ENCODE measurements at places on chromosomes 5 and 9. TPM values are rescaled to one million over a fixed set of nuclear protein-coding genes. Genes with fewer than 3 reads are reported as not detected.

TEX48 gene
- not detected for total RNA-seq

TLX3 gene
- not detected for total RNA-seq

OR1Q1 gene
- total RNA-seq: not detected

GRCh38 chr5:15320871-15321270 is 179.1 kb upstream of the FBXL7 start:
- no peak for DNase-seq

DNA sequence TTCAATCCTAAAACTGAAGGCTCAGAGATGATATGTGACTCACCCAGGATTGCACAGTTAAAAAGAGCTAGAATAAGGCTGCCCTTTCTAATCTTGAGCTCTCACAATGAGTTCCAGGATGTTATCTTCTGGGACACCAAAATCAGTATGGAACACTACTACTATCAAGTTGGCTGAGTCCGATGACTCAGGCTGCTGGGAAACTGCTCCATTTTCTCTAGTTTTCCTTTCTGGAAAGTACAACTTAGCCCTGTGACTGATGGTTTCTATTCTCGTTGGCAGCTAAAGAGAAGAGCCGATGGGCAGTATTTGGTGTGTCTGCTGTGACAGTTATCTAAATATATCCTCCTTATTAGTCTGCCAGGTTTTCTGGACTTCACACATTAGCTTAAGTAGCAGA is 37.9 kb upstream of the DPYSL3 start:
- no peak for DNase-seq

- no peak for DNase-seq
Measured at GRCh38 chr9:105854026-105854782, 159.9 kb downstream of the TMEM38B start.

DNA sequence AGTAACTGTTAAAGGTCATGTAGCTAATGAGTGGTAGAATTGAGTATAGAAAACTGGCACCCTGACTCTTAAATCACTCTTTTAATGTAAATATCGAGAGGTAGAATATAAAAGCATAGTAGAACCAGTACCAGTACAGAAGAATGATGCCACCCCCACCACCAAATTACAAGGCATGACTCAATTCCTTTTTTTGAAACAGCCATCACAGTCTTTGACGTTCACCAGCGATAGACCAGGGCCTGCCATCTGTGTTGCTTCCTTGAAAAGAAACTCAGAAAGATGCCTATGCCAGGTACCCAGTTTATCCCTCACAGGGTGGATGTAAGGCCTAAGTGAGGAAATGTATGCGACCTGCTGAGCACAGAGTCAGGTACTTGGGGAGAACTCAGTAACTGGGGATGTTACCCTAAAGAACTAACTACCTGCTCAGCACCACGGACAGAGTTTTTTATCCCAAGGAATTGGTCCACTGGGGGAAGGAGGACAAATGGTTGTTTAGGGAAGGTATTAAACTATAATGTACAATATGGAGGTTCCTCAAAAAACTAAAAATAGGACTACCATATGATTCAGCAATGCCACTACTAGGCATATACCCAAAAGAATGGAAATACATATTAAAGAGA is 116.5 kb downstream of the BRINP1 start:
- no peak for DNase-seq

DNA sequence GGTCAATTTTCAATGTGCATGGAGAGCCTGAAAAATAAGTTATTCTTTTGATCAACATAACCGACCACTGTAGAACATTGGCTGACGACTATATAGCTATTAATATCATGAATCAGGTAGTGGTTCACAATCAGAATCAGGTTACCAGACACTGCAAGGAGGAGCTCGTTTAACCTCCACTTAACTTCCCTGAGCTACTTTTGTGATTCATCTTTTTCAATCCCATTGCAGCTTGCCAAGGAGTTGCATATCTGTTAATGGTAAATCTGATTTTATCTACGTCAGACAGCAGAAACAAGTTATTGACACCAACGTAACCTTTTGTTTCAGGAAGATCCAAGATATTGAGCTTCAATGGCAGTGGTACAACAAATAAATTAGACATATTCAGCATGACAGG is 2263.8 kb upstream of the ACO1 start:
- no peak for DNase-seq

DNA sequence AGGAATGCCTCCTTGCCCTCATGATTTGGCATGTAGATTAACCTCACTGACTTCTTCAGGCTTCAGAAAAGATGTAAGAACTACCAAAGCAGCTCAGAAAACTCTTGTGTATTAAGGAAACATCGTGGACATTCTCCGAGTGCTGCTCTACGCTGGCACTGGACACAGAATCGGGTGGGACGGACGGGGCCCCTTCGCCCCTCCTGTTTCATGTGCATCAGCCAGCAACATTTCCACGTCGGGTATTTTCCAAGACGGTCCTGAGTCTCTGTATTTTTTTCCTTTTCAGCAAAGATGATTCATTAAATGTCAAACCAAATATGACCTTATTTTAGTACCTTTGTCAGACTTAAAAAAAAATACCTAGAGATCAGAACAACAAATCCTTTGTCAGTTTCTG is 583.6 kb downstream of the CCDC171 start:
- no peak for DNase-seq

Measured in sciatic nerve (tissue), 2 donors.